Activated effector memory CD4-positive, alpha-beta T cell treated with anti-CD3 and anti-CD28 coated beads, Interleukin-2, amount 50 U/mL, for 16 hours (primary cell): ENCODE measurements at places on chromosomes 4 and X.

DNA sequence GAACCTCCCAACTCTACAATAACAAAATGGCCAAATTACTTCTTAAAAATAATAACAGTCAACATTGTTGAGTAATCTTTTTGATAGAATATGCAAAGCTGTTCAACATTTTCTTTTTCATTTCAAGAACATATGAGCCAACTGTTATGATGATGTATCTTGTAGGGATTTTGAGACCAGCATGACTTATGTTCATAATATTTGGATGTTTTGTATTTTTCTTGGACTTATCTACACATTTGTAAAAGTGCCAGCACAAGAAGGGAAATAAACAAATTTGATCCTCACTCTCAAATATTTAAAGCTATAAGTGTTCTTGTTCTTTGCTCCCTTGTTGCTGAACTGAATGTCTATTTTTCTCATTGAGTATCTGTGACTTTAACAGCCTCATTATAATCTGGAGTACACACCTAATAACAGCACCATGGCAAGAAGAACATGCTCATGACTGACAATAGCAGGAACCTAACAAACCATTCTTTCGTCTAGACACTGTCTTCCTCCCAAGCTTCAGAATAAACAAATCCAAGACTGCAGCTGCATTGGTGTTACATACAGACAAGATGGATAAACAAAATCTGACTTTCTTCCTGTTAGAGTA lies 1049.7 kb downstream of the FAT4 start:
- DNase-seq: no peak

DNA sequence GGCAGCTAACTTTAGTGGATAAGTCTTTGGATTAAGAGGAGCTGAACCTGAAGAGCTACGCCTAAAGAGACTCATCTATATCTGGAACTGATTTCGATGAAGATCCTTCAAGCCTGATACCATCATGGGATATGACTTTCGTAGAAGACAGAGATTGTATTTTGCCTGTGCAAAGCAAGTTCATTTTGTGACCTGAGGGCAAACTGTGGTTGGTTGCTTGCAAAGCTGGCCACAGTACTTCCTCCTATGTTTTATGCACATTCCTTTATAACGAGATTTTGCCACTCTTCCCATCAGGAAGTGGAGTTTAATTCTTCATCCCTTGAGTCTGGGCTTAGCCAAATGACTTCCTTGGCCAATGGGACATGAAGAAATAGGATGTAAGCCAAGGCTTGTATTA lies 519.3 kb upstream of the NR3C2 start:
- DNase-seq: no peak

DNA sequence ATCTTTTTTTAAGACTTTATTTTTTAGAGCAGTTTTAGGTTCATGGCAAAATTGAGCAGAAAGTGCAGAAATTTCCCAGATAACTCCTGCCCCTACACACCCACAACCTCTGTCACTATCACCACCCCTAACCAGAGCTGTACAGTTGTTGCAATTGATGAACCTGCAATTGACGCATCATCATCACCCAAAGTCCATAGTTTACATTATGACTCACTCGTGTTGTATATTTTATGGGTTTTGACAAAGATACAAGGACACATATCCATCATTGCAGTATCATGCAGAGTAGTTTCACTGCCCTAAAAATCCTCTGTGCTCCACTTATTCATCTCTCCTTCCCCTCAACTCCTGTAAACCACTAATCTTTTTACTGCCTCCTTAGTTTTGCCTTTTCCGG lies 34.5 kb upstream of the WAS start:
- no peak for DNase-seq

DNA sequence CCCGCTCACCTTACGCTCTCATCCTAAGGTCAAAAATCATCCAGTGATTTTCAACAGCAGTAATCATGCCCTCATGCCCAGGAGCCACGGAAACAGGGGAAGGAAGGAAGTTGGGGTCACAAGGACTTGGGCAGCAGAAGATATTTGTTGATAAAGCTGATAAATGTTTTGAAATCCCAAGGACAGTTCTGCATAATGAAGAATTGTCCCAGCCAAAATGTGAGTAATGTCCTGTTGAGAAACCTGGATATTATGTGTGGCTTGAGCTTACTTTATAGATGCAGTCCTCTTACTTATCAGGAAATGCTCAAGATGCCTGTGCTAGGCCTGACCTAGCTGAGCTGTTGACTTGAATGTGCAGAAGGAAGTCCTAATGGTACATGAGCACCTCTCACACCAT lies 263.0 kb upstream of the ZFP42 start:
- no peak for DNase-seq

DNA sequence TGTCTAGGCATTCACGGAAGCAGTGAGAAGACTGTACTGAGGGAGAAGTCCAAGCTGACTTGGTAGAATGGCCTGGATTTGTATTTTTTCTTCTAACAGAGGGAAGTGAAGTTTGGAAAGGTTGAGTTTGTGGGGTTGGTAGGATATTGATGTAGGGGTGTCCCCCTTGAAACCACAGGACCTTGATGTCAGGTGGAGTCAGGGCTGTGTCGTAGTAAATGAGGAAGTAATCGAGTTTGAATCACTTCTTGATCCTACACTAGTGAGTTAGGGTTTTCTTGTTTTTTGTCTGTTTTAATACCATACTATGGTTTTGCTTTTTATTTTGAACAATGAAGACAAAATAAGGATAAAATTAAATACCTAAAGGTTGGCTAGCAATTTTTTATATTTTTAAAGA lies 30.1 kb upstream of the ANAPC4 start:
- DNase-seq: no peak

DNA sequence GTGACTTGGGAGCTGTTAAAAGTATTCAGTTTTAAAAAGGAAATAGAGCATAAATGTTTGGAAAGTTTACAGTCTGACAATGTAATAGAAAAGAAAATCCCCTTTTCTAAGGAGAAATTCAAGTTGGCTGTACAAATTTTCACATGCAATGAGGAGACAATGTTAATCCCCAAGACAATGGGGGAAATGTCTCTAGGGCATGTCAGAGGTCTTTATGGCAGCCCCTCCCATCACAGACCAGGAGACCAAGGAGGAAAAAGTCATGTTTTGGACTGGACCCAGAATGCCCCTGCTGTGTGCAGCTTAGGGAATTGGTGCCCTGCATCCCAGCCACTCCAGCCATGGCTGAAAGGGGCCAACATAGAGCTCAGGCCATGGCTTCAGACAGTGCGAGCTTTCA lies 831.1 kb upstream of the ADGRL3 start:
- no peak for DNase-seq

GRCh38 chr4:147683188-147683591 lies 773 bp downstream of the PRMT9 start:
- peak; percentile 63 for DNase-seq

GRCh38 chrX:6852869-6853268 lies 294.6 kb upstream of the STS start:
- DNase-seq: no peak

- DNase-seq: no peak
These were observed 396.6 kb upstream of the RPS6KA3 start for GRCh38 chrX:20663336-20663735.

- DNase-seq: no peak
These were observed 210.4 kb upstream of the HDX start for GRCh38 chrX:84712621-84713020.

GRCh38 chrX:72569786-72570185 lies 2.9 kb downstream of the HDAC8 start:
- DNase-seq: no peak

DNA sequence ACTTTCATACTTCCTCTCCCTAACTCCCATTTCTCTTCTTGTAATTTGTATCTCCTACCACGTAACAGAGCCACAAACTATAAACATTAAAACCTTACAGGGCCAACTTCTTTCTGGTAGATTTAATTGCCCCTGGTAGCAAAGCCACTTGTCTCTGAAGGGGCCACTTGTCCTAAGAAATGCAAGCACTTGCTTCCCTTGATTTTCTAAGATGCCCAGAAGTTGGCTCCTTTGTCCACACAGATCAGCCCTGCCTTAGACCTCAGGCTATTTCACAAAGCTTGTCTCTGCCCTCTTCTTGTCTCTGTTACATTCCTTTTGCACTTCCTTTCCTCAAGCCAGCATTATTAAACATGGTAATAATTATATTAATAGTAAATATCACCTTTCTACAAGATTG lies 80.6 kb upstream of the CXXC4 start:
- no peak for DNase-seq

DNA sequence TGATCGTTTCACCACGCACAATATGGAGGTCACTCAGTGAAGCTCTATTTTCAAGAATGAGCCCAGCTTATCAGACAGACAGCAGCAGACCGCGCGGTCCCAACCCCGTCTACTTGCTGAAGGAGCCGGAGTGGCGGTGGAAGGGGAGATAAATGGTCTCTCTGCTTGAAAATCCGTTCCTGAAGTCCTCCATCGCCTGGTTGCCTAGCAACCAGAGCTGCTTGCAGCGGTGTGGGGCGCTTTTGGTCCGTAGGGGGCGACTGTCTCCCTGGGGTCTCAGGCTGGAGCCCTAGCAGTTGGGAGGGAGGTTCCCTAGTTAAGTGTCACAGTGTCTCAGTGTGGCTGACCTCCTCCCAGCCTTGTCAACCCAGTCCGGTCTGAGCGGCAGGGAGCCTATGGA lies 8.3 kb upstream of the DLG3 start:
- DNase-seq: no peak

DNA sequence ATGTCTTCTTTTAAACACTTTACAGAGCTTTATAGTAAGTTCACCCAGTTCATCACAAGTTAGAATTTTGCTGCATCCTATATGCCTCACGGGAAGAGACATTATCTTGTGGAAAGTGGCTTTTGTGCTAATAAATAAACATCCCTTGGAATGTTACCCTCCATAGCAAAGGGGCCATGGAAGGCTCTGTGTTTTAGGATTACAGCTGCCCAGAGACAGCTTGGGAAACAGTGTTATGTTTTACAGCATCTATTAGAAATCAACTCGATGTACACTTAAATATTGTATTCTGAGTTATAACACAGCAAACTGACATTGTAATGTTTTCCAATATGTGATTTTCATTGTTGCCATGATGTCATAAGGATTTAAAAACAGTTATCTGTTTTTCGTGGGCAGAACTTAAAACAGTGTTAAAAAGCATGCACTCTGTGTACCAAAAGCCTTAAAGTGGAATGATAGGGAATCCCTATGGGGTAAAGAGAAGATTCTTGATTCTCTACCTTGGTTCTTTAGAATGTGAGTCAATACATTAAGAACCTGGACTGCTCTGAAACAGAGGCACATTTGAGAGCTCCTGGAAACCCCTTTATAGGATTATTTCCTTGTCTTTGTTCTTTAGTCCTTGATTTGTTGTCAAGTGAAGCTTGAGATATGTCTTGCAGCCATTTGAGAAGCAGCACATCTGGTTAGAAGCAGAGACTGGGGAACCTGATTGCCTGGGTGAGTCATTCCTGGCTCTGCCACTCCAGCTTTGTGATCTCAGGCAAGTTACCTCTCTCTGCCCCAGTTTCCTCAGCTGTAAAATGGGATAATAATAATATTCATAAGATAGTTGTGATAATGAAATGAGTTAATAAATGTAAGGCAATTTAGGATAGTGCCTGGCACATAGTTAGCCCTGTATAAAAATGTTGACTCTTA lies 41.6 kb downstream of the ARHGAP10 start:
- no peak for DNase-seq

DNA sequence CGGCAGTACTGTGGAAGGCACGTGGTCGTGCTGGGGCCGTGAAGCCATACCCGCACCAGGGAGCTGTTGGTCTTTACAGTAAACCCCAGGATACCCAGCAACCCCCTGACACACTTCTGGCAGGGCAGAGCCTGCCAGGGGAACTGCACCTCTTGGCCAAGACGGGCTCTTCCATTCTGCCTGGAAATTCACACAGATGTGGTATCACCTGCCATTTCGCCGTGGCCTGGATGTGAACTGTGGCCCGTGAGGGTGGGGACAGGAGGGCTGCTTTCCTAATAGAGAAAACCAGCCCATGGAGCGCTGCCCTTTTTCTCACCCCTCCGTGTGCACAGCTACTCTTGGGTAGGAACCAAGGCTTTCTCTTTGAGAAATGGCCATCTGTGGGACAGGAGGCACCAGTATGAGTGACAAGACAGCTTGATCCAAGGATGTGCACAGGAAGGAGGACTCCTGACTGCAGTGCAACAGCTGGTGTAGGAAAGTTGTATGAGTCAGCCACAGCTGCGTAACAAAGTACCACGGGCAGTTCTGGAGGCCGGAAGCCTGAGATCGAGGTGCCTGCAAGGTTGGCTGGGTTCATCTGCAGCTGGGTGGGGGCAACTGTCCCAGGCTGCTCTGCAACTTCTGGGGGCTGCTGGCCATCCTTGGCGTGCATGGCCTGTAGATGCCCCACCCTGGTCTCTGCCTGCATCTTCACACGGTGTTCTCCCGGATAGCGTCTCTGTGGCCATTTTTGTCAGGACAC lies 95.7 kb downstream of the PSAPL1 start:
- DNase-seq: no peak

- DNase-seq: no peak
These were observed 259.2 kb downstream of the CFAP299 start for GRCh38 chr4:80594701-80595100.

DNA sequence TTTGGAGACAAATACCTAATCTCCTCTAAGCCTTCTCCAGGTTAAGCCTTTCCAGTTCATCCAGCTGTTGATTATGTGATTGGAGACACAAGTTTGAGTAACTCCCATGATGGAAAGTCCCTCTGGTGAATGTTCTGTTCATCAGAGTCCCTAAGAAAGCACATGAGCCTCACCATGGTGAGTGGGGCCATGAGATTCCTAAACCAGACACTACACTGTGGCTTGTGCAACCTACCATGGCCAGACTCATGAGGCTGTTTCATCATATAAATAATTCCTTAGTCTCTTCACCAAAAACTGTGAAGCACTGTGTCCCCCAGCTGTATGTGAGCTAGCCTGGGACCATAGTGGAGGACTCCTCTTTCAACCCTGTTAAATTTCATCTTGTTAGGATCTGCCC lies 14.4 kb downstream of the PKD2 start:
- no peak for DNase-seq
